ENCODE measurements at places on chromosomes 2 and 18.
A peak's percentile ranks its signal among the peaks of the same experiment; 100 is the strongest.

DNA sequence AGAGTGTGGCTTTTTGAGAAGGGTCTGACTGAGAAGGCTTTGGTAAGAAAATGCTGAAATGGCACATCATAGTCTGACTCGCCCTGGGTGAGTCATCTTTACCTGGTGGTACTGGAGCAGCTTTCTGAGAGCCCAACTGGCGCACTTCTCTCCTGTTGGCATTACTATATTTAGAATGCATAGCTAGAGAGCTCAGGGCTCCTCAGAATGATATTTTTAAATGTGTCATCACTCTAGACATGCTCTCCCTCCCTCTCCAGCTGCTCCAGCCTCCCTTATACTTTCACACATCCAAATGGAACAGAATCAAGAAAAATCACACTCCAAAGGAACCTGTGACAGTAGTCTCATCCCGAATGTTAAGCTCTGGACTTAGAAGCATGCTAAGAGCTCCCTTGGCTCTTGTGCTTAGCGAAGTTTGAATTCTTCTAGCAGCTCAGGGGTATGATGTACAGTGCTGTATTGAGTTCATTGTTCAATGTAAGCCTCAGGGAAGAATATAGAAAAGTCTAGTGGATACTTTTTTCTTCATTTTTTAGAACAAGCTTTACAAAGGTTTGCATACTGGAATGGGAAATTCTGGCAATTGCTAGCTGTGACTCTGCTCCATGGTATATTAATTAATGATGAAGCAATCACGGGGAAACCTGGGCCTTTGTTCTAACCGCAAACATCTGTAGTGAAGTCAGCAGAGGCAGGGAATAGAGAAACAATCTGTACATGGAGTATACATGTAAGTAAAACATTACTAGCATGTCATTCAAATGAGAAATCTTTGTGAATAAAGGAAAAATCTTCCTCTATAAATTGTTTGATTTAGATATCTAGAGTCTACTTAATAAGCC lies 751.2 kb upstream of the NRXN1 start:
- no peak for DNase-seq

GRCh38 chr2:3465844-3466481 lies 53.4 kb downstream of the ADI1 start:
- DNase-seq: peak; percentile 46

GRCh38 chr2:172095146-172095904 lies 7.4 kb downstream of the DLX2 start:
- peak; percentile 89 for DNase-seq

- DNase-seq: no peak
Measured at GRCh38 chr18:80159713-80160636, 50.9 kb downstream of the ADNP2 start.

GRCh38 chr2:7634409-7634808 lies 717.2 kb downstream of the RNF144A start:
- no peak for DNase-seq

- DNase-seq: no peak
Measured at GRCh38 chr2:197372592-197372991, 62.0 kb upstream of the ANKRD44 start.

- DNase-seq: no peak
Measured at GRCh38 chr2:74876081-74876886, 42.4 kb downstream of the HK2 start.

DNA sequence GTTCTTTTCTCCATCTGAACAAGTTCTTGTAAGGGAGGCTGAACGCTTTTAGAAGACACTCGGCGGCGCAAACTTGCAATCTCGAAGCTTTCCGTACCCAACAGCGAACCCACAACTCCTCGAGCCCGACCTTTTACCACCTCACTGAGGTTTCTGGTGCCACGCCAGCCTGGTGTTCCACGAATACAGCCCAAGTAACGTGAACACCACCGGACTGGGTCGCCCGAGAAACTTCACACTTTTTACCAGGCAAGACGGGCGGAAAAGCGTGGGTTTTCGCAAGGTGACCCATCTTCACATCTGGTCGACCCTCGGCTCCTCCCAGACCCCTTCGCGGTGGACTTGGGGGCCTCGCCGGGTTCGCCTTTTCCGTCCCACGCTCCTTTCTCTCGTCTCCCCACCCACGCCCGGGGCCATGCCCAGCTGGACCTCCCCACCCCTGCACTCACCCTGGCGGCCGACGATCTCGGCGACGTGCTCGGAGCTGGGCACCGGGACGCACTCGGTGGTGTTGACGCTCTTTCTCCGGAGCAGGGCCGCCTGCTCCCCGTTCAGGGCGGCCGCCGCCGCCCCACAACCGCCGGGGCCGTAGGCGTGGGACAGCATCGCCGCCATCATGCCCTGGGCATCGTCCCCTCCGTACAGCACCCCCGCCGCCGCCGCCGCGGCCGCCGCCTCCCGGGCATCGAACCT lies 1.2 kb downstream of the MEX3C start:
- DNase-seq: no peak

Measured in trophoblast cell (in vitro differentiated cells and primary cell).